ENCODE measurements at places on chromosomes 3 and 15.

DNA sequence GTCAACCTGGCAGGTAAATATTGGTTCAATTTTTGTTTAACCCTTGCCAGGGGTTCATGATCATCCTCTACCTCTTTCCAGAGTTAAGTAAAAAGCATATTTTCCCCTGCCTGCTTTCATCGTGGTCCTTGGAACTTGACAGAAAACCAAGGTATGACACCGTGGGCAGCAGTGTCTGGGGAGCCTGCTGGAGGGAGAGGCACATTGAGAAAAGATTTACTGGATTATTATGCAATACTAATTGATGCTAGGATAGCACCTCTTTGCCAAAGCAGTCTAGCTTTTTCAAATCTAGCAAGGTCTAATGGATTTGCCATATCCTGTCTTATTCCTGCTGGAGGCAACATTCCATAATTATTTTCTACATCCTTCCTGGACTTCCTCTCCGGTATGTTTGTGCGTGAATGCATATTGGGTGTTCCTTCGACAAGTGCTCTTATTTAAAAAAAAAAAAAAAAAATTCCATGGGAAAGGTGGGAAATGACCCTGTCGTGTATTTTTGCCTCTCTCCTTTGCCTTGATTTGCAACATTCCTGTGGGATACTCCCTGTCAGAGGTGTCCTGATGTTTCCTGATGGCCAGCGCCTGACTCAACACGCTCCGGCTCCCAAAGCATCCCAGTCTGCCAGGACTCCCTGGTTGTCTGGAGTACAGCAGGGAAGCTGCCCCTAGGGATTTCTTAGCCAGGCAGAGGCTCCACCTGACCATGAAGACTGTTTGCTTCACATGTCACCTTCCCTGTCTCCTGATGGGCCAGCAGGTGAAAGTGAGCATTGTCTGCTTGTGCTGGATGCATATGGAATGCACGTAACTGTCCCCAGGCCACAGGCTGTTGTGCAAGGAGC lies 6.3 kb downstream of the BHLHE40 start:
- peak; percentile 10 for DNase-seq

DNA sequence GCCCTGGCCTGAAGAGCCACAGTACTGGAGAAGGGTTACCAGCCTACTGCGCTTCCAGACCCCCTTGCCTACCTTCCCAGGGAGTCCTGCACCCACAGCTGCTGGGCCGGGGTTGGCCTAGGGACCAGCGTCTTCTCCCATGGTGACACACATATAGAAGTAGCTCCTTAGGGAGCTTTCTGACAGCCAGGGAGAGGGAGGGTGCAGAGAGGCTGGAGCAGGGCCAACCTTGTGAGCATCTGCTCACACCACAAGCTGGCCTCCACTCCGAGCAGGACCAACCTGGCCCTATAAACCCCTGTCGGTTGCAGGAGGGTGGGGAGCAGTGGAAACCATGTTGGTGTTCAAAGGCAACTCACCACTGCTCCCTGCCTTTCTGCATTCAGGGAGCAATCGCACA lies 35.2 kb downstream of the SRPRB start:
- DNase-seq = no peak

GRCh38 chr3:149415484-149415883 lies 38.0 kb upstream of the TM4SF1 start:
- DNase-seq = no peak

DNA sequence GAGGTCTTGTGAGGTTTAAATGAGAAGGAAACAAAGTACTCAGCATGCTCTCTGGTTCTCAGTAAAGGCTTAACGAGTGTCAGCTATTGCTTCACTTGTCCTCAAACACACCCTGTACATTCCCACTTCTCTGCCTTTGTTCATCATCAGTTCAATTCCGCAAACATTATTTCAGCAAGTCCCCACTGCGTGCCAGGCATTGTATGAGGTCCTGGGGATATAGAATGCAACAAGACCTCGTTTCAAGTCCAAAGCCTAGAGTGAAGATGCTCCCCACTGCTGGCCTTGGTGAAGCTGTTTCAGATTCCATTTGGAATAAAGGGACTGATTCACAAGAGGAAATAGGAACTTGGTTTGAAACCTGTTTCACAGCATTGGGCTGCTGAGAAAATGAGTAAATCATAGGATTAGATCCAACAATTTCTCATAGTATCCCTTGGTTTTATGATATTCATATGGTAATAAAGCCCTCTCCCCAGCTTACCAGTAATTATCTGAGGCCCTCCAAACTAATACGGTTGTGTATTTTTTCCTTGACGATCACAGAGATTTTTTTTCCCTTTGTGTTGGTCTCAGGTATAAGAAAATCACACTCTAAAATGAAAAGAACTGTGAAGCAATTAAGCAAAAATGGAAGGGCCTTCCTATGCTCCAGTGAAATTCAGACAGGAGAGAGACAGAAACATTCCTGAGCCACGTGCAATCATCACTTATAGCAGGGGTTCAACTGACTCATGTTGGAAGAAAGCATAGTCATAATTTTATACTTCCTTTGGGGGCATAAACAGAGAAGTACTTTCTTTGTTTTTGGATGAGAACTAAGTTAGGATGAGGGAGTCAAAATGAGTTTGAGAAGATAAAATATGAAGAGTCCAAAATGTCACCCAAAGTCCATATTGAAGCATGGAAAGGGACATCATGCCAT lies 258.6 kb downstream of the RORA start:
- DNase-seq = no peak

DNA sequence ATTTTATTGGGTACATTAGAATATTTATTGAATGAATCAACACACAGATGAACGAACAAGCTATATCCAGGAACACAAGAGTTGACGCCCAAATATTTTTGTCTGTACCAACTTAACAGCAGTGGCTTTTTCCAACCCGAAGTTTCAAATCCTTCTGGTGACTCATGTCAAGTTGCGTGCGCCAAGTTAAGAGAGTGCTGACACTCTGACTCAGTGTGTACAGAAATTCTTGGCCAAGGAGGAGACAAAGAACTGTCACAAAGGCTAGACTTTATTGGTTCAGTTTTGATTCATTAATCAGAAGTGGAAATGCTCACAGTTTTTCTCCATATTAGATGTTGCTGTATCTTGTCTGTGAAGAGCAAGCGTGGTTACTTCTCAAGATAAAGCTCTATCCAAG lies 59.6 kb upstream of the TSC22D2 start:
- no peak for DNase-seq

DNA sequence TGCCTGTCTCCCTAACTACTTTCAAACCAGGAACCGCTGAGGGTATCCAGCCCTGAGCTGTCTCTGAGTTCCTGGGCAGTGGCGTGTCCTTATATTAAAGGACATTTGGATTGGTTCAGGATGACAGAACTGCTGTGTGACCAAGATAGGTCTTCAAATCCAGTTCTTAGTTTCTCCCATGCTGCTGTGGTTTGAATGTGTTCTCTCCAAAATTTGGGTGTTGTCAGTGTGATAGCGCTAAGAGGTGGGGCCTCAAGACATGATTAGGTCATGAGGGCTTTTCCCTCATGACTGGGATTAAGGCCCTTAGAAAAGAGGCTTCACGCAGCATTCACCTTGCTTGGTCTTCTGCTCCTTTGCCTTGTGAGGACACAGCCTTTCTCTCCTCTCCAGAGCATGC lies 376.5 kb upstream of the TPM1 start:
- DNase-seq = no peak
